Caki2 (cell line): ENCODE measurements at places on chromosomes 2 and 18. TPM values are rescaled to one million over a fixed set of nuclear protein-coding genes. Genes with fewer than 3 reads are reported as not detected.

Gene ACMSD
- total RNA-seq, result 3.8 and 5.3 TPM in 2 replicates

Gene CCDC68
- 0.27 and 0.43 TPM in 2 replicates for total RNA-seq

Gene RTP5
- not detected in 2 replicates for total RNA-seq

Gene FEV
- not detected in 2 replicates for total RNA-seq

- DNase-seq, result no peak
These were observed 14.9 kb upstream of the SLC39A10 start for GRCh38 chr2:195642027-195642678.

DNA sequence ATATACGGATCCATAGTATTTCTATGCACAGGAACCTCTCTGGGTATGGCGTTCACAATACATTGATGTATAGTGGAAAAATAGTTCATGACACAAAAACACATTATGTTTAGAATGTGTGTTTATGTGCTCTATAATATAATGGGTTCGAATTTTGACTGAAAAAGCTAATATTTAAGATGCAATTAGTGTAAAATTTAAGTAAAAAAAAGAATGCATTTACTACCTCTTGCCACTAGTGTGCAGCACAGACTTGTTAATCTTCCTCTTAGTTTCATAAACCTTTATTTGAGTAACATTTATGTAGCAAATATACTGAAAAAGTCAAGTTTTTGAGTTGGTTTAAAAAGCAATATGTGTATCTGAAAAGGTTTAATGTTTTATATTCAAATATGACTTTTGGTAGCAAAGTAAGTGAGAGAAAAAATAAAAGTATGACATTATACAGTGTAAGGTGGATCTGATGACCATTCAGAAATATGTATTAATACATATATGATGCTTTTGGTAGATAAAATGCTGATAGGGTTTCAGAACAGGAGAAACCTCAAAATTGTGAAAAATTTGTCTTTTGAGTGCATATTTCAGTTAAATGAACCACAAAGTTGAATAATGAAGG, 49.4 kb downstream of the CCDC102B start:
- DNase-seq, result peak; percentile 2

DNA sequence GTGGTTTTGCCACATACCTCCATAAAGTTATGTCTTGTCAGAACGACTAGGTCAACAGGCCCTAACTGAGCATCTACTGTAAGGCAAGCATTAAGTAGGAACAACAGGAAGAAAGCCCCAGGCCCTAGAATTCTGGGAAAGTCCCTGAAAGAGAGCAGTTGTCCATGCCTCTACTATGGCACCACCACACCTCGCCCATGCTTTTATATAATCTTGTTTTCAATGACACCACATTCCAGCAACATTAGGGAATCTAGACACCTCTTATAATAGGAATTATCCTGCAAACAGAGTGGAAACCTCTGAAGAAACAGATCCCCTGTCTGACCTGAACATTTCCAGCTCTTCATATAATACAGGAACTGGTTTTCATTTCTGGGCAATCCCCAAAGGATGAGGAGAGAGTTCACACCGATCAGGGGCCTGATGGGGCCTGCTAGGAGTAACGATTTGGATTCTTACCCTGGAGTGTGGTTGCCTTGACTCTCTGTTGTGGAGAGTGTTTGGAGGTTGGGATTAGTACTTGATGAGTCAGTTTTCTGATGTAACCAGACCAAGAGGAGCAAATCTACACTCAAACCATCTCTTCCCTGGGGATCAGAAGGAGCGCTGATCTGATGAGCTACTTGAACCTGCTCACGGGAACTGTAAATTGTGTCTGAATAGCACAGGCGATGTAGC, 31.9 kb upstream of the CEP68 start:
- no peak for DNase-seq

- no peak for DNase-seq
These were observed 42.1 kb upstream of the NEMP2 start for GRCh38 chr2:190576573-190576972.

GRCh38 chr2:239143858-239144712, 256.7 kb downstream of the HDAC4 start:
- peak; percentile 3 for DNase-seq

- DNase-seq, result no peak
These were observed 4.2 kb downstream of the SLC25A12 start for GRCh38 chr2:171889808-171890207.

- DNase-seq, result no peak
These were observed 354.8 kb downstream of the AKAIN1 start for GRCh38 chr18:4842287-4842686.

Gene GATA6
- total RNA-seq, result 6.7 and 8.4 TPM in 2 replicates

GRCh38 chr2:27059141-27059820, 7.8 kb downstream of the AGBL5 start:
- no peak for DNase-seq

Gene CXCR1
- total RNA-seq, result not detected in 2 replicates

Gene NDUFB3
- total RNA-seq, result 210 and 256 TPM in 2 replicates

DNA sequence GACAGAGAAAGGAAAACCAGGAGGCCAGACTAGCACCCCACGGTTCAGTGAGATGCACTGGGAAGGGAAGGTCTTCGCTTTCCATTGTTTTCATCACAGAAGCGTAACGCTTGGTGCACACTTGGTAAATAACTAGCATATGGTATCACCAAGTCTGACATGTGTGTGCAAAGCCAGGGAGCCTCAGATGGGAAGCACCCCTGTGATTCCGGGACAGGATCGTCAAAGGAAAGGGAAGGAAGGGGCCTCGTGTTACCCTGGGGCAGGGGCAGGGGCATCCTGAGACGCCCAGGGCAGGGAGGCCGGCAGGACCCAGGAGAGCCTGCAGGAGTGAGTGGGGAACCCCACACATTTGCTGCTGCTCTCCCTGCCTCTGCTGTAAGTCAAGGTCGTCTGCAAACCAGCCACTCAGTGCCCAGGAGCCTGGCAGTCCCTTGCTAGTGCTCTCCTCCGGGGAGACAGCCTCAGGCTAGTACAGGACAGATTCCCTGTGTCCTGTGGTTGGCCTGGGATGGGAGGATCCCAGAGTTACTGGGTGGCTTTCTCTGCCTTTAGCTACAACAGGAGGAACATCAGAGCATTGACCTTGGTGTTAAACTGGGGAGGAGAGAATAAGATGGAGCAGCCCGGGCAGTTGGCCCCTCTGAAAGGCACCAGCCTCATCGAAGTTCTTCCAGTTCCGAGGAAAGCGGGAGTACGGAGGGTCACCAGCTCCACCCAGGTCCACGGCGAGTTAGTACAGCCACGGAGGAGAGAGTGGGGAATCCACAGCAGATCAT, 192.5 kb downstream of the NDUFA10 start:
- DNase-seq, result no peak

Gene TGFBRAP1
- 17.5 and 20.9 TPM in 2 replicates for total RNA-seq

DNA sequence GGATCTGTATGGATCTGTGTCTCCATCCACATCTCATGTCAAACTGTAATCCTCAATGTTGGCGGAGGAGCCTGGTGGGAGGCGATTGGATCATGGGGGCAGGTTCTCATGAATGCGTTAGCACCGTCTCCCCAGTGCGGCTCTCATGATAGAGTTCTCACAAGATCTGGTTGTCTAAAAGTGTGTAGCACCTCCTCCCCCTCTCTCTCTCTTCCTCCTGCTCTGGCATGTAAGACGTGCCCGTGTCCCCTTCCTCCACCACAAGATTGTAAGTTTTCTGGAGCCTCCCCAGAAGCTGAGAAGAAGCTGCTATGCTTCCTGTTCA, 55.0 kb upstream of the ROCK2 start:
- DNase-seq, result no peak

DNA sequence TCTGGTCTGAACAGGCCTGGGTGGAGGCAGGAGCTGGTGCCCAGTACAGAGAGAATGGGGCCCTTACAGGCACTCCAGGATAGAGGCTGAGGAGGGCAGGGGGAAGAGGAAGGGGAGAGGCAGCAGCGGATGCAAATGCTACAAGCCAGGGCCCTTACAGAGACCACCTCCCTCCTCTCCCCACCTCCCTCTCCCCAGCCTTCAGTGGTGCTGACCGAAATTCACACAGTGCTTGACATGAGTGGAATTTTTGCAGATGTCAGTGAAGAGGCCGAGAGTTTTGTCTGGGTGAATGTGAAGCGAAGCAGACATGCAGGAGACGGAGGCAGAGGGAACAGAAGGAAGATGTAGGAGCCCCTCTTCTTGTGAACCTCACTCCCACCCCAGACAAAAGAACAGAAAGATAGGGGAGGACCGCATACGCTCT, 31.9 kb downstream of the CIB4 start:
- no peak for DNase-seq

- no peak for DNase-seq
These were observed 223.8 kb downstream of the FAM210A start for GRCh38 chr18:13502585-13502984.

GRCh38 chr2:8550481-8550880, 131.4 kb upstream of the ID2 start:
- DNase-seq, result no peak

- DNase-seq, result no peak
These were observed 32.6 kb downstream of the PPP1R1C start for GRCh38 chr2:182018218-182018617.

- no peak for DNase-seq
These were observed 21.4 kb upstream of the FAM228A start for GRCh38 chr2:24153478-24153877.

GRCh38 chr2:238954841-238955591, 107.1 kb downstream of the TWIST2 start:
- DNase-seq, result no peak

GRCh38 chr18:12791610-12792009, 88.8 kb downstream of the PSMG2 start:
- DNase-seq, result no peak

Gene ASB18
- total RNA-seq, result not detected in 2 replicates

- no peak for DNase-seq
These were observed 55.5 kb upstream of the BIN1 start for GRCh38 chr2:127162261-127163089.

GRCh38 chr18:22283397-22283796, 114.0 kb downstream of the GATA6 start:
- DNase-seq, result no peak

Gene RUFY4
- not detected in 2 replicates for total RNA-seq

DNA sequence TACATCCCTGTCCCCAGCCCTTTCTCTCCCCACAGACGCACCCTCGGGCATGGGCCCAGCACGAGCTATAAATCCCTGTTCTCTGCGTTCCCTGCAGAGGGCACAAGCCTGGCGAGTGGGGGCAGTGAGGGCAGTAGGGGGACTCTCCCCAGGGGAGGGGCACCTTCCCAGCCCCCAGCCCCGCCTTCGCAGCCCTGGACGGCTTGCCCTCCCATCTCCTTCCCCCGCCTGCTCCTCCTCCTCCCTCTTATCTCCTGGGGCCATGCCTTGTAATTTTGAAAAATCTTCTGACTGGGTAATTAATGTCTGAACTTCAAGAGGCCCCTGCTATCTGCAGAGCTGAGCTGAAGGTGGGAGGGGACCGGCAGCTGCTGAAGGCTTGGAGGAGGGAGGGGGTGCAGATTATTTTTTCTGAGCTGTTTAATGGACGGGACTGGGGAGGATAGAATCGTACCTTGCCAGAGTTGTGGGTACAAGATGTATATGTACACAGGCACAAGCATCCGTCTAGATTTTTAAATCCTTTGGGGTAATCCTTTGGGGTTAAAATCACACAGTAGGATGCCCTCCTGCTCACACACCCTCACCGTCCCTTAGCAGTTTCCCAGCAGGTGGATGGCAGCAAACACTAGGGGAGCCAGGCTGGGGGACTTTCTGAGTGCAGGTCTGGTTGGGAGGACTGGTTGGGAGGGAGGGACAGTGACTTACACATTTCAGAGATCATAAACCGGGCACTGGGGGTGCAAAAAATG, 121.9 kb downstream of the SMAD7 start:
- no peak for DNase-seq

DNA sequence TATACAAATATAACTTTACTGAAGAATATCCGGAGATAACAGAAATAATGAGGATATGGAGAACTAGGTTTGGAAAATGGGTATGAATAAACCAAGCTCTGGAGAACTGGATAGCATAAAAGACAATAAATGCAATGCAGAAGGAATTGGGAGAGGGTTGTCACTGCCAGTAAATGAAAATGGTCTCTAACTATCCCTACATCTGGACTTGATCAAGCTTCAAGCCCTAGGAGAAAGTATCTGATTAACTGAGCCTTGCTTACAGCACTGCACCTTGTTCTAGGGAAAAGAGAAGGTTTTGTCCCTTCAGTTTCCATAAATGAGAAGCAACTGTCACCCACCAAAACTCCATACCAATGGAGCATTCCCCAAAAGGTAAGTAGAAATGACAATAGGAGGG, 514.6 kb upstream of the ZEB2 start:
- DNase-seq, result no peak

- peak; percentile 47 for DNase-seq
These were observed 6.5 kb downstream of the TANK start for GRCh38 chr2:161166538-161167409.

- no peak for DNase-seq
These were observed 57.4 kb downstream of the LINC00305 start for GRCh38 chr18:64091526-64091925.

Gene MAP3K19
- total RNA-seq, result not detected in 2 replicates

- no peak for DNase-seq
These were observed 75.2 kb upstream of the CTNNA2 start for GRCh38 chr2:79437433-79438267.

Gene SRD5A2
- not detected in 2 replicates for total RNA-seq

DNA sequence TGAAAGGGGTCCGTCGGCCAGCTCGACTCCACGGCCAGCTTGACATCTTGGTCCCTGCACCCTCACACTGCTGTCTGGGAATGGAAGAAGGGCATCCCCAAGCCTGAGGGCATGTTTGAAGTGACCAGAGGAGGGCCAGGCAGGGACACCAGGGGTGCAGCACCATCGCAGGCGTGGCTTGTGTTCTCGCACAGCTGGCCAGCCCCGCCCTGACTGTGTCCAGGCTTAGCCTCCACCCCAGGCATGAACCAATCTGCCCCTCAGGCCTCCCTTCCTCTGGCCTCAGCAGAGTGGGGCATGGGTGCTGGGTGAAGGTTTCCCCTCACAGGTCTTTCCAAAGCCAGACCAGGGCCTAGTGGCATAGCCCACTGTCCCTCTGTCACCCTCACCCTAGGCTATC, 25.0 kb downstream of the EMX1 start:
- DNase-seq, result no peak

DNA sequence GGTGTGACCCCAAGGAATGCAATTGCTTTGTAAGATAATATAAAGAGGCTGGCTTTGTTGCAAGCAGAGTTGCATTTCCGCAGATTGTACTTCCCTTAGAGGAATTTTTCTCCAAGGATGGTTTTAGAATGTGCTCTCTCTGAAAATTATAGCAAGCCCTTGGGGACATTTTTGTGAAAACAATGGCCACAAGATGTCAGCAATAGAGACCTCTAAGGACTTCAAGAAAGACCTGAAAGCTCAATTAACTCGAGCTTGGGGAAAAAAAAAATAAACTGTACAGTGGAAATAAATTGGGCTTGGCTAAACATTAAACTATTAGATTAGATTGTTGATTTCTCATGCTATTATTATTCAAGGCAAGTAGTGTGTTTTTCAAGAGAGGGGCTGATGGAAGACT, 81.3 kb upstream of the KYNU start:
- no peak for DNase-seq

Gene CCDC74B
- total RNA-seq, result 19.9 and 37.3 TPM in 2 replicates

DNA sequence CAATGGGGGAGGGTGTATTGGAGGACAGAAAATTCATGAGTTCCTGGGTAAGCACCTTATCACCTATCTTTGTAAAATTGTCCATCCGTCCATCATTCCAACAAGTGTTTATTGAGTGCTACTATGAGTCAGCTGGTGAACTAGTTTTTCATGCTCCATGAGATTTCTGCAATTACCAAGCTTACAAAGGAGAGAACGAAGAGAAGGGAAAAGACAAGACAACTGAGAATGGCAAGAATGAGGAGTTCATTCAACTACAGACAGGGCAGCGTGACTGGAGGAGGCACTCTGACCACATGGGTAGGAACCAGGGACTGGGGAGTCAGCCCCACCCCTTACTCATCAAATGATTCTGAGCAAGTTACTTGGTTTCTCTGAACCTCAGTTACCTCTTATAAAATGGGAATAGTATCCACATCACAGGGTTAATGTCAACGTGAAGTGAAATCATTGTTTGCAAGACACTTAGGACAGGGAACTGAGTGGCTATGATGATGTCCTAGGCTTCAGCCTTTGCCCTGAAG, 18.6 kb upstream of the TXNDC2 start:
- DNase-seq, result peak; percentile 82
